Fibroblast of skin of scalp (primary cell): ENCODE measurements at places on chromosomes 12 and 14.

DNA sequence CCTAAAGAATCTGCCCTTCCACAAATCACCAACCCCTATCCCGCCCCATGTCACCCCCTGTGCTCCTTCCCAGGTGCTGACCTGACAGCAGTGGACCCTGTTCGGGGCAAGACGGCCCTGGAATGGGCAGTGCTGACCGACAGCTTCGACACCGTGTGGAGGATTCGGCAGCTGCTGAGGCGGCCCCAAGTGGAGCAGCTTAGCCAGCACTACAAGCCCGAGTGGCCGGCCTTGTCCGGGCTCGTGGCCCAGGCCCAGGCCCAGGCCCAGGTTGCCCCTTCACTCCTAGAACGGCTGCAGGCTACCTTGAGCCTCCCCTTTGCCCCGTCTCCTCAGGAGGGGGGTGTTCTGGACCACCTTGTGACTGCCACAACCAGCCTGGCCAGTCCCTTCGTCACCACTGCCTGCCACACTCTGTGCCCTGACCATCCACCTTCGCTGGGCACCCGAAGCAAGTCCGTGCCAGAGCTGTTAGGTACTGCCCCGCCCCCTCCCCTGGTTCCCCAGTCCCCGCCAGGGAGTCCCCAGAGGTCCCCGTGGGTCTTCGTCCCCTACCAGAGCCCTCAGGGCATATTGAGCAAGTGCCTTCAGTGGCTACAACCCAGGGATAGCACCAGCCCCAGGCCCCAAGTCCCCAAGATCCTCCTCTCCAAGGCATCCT lies 2.7 kb downstream of the ANKRD33 start:
- no peak for DNase-seq

- peak; percentile 8 for DNase-seq
Measured at GRCh38 chr12:83473408-83474095, 786.8 kb downstream of the TMTC2 start.

DNA sequence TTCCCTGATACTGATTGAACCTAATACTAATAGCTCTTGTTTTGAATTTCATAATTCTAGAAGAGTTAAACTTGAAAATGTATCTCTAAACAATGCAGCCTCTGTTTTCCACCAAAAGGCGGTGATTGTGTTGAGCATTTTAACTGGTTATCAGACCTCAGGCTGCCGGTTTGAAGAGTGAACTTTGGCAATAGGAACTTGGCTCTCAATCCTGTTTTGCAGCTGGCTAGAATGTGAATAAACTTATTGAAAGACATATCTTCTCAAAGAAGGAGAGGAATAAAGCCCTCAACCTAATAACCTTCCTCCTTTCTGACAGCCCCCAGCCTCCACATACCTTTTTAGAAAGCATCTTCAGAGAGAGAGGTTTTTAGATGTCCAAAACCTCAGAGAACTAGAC lies 105.4 kb downstream of the SRGAP1 start:
- DNase-seq = no peak

GRCh38 chr14:96364962-96365361 lies 1.6 kb downstream of the GSKIP start:
- DNase-seq = no peak

GRCh38 chr14:69291891-69292561 lies 32.1 kb downstream of the GALNT16 start:
- DNase-seq = peak; percentile 20

DNA sequence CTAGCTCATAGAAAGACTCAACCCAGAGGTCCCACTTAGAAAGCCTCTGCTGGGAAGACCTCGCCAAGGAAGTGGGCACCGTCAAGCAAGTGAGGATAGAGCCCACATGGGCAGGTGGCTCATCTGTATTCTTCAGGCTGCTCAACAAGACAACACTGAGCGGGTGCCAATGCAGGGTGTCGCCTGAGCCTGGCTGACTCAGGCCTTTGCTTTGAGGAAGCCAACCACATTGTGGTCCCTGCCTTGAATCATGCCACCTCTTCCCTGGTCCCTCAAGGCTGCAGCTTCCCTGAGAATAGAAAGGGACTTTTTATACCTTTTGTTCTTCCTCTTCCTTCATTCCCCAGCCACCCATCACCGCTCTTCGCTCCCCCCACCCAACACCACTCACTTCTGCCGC lies 2.1 kb upstream of the RNASE13 start:
- DNase-seq = no peak

GRCh38 chr12:26555139-26555538 lies 277.9 kb downstream of the ITPR2 start:
- DNase-seq = peak; percentile 4

DNA sequence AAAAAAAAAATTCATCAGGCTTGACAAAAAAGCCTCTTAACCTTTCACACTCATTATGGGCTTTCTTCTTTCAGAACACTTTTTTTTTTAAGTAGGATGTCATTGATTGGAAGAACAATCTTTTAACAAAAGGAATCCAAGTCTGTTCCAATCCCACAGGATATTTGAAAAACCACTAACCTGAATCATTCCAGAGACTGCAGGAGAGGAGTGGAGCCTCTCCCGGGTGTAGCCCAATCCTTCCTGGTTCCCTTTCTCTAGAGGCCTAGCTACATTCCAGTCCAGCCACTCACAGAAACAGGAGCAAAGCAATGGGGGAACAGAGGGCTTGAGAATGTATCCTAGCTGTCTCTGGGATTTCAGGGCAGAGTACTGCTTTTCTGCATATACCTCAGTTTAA lies 4.3 kb downstream of the MFAP5 start:
- DNase-seq = peak; percentile 92

DNA sequence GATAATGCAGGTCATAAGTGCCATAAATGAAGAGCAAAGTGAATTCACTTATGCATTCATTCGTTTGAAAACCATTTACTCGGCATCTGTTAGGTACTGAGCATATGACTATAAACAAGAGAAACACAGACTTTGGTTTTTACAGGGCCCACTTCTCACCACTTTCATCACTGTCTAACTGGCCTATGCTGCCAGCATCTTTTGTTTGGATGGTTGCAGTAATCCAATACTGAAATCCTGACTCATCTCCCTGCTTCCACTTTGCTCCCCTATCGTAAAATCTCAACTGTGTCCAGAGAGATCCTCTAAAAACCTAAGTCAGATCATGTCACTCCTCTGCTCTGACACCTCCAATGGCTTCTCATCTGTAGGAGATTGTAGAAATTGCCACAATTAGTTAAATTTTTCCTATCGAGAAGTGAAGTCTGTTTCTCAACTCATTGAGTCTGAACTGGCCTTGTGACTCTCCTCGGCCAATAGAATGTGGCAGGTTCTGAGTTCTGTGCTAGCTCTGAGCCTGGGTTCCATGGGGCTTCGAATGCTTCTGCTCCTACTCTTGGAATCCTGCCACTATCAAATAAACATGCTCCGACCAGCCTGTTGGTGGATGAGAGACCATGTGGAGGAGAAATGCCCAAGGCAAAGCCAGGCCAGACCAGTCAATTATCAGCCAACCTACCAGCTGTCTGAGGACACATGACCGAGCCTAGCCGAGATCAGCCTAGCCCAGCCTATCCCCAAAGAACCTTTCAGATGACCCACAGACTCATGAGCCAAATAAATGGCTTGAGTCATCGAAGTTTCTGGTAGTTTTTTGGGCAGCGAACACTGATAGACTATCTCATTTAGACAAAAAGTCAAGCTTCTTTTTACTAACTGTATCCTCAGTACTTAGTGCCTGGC lies 2.2 kb upstream of the BATF start:
- DNase-seq = no peak

GRCh38 chr12:28563286-28563685 lies 373.0 kb downstream of the CCDC91 start:
- no peak for DNase-seq

GRCh38 chr14:58167057-58167456 lies 15.0 kb upstream of the ARMH4 start:
- no peak for DNase-seq

GRCh38 chr12:110266980-110267620 lies 13.9 kb upstream of the ATP2A2 start:
- peak; percentile 94 for DNase-seq

- DNase-seq = no peak
Measured at GRCh38 chr12:24044941-24045703, 95.7 kb upstream of the SOX5 start.

- no peak for DNase-seq
Measured at GRCh38 chr14:51185180-51185579, 54.9 kb upstream of the TMX1 start.

GRCh38 chr12:69616025-69616424 lies 5.3 kb upstream of the LRRC10 start:
- DNase-seq = no peak

DNA sequence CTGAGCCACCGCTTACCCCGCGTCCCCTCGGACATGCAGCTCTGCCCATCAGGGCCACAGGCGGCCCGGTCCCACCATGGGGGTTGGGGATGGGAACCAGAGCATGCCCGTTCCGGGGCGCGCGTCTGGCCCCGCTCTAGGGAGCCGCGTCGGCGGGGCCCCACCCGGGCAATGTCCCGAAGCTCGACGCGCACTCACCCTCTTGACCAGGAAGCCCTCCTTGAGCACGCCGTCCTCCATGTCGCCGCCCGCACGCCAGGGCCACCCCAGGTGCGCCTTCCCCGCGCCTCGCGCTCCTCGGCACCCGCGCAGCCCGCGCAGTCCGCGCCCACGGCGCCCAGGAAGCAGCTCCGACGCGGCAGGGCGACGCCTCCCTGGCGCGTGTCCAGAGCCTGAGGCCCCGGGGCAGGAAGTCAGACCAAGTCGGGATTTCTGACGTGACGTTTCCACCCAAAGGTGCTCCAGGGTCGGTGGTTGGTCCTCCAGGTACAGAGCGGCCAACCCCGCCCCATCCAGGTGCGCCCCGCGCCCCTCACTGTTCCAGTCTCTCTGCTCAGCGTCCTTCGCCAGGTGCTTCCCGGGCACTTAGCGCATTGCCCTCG lies at the start of gene PLEK2:
Gene PLEK2 (minus strand): TSS at position 346 of the 602 bp plus-strand sequence. CDS start 106 bp downstream, at position 240.
- peak; percentile 44 for DNase-seq

- DNase-seq = no peak
Measured at GRCh38 chr14:44154874-44155273, 352.2 kb downstream of the FSCB start.

DNA sequence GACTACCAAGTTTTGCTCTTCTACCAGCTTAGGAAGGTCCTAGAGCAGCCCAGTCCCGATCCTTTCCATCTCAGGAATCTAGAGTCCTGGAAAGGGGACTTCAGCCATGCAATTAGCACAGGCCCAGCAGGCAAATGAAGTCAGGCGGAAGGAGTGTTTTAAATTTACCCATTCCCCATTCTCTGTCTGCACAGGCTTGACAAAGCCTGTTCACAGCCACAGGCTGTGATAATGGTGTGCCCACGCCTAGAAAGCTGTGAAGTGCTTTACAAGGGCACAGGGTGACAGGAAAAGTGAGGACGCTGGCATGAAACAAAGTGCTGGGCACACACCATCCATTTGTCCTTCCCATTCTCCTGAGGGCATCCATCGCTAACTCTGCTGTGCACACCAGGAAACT lies 79.0 kb downstream of the PITPNM2 start:
- DNase-seq = no peak

GRCh38 chr14:23984891-23985602 lies 3.7 kb upstream of the DHRS4L2 start:
- DNase-seq = peak; percentile 93

- no peak for DNase-seq
Measured at GRCh38 chr12:54132976-54133771, 55.6 kb downstream of the SMUG1 start.

DNA sequence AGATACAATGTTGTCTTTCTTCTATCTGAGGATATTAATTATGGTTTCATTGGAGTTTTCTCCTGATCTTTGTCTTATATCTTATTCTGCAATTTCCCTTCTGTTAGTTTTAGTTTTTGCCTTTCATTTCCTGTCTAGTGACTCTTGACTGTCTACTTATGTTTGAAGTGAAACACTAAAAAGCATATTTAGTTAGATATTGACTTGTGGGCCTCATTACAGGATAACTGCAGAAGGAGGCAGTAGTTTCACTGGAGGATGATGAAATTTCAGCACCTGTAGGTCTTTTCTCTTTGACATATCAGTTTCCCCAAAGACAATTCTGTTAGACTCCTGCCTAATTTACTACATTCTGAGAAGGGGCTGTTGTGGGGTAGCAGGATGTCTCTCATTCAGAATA lies 97.5 kb upstream of the NEDD1 start:
- DNase-seq = no peak

GRCh38 chr14:89489761-89490437 lies 72.9 kb upstream of the FOXN3 start:
- DNase-seq = peak; percentile 66
